ENCODE measurements at places on chromosomes 7 and 10.

DNA sequence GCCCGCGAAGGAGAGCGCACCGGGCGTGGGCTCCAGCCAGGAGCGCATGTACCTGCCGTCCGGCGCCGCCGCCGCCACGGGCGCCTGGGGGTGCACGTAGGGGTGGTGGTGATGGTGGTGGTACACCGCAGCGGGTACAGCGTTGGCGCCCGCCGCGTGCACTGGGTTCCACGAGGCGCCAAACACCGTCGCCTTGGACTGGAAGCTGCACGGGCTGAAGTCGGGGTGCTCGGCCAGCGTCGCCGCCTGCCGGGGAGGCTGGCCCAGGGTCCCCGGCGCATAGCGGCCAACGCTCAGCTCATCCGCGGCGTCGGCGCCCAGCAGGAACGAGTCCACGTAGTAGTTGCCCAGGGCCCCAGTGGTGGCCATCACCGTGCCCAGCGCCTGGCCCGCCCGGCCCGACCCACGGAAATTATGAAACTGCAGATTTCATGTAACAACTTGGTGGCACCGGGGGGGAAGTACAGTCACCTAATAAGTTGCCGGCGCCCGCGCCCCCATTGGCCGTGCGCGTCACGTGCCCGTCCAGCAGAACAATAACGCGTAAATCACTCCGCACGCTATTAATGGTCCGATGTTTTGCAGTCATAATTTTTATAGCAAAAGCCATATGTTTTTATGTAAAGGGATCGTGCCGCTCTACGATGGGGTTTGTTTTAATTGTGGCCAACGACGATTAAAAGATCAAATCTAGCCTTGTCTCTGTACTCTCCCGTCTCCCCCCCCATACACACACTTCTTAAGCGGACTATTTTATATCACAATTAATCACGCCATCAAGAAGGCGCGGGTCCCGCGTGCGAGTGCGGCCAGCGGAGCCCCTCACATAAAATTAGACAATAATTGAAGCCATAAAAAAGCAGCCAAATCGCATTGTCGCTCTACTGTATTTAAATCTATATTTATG, at the start of gene HOXA9:
TSS of gene HOXA9 (minus strand) at position 449 of the 907 bp plus-strand sequence. CDS start at position 369, 80 bp downstream.
- DNase-seq: no peak

GRCh38 chr7:51444936-51445335, 128.3 kb upstream of the COBL start:
- no peak for DNase-seq

GRCh38 chr7:82665966-82666507, 222.5 kb upstream of the CACNA2D1 start:
- no peak for DNase-seq

- no peak for DNase-seq
Observed at GRCh38 chr10:98617906-98618520, 171.3 kb upstream of the HPS1 start.

- no peak for DNase-seq
Observed at GRCh38 chr10:62627983-62628382, 176.5 kb upstream of the ADO start.

DNA sequence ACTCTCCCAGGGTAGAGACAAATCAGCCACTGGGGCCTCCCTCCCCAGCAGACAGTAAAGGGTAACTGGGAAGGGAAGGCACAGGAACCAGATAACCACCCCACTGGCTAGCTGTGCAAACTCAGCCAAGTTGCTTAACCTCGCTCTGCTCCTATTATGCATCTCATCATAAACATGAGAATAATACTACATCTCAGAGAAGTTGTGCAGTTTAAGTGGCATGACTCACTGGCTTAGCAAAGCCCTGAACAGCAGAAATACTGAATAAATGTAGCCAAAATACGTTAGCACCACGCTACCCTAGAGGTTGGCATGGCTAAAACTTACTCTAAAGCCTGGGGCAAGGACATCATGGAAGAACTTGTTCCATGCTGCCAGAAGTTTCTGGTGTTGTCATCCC, 128.1 kb upstream of the ANK3 start:
- no peak for DNase-seq

DNA sequence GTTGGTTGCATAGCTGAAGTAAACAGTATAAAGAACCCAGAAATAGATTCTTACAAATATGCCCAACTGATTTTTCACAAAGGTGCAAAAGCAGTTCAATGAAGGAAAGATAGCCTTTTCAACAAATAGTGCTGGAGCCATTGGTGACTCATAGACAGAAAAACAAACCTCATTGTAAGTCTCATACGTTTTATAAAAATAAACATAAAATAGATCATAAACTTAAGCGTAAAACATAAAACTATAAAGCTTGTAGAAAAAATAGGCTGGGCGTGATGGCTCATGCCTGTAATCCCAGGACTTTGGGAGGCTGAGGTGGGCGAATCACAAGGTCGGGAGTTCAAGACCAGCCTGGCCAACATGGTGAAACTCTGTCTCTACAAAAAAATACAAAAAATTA, 318.8 kb upstream of the IGFBP3 start:
- no peak for DNase-seq

GRCh38 chr7:149498811-149499210, 1.2 kb upstream of the ZNF746 start:
- DNase-seq: no peak

GRCh38 chr7:30285067-30285535, 704 bp downstream of the ZNRF2 start:
- DNase-seq: peak; percentile 43

DNA sequence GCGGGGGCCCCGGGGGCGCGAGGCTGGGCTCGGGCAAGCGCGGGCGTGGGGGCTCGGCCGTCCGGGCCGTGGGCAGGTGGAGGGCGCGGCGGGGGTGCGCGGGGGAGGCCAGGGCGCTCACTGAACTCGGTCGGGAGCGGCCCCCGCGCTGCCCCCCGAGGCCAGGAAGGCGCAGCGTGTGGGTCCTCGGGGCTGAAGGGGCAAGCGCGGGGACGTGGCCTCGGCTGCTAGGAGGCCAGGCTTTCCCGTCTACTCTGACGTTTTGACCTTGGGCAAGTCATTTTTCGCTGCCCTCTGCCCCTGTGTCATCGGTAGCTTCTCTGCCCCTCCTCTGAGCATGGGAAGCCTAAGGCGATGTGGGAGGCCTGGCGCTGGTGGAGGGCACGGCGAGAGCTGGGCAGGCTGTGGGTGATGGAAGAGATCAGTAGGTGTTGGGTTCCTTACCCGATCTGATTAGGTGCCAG, 441 bp downstream of the FBH1 start:
- peak; percentile 19 for DNase-seq

DNA sequence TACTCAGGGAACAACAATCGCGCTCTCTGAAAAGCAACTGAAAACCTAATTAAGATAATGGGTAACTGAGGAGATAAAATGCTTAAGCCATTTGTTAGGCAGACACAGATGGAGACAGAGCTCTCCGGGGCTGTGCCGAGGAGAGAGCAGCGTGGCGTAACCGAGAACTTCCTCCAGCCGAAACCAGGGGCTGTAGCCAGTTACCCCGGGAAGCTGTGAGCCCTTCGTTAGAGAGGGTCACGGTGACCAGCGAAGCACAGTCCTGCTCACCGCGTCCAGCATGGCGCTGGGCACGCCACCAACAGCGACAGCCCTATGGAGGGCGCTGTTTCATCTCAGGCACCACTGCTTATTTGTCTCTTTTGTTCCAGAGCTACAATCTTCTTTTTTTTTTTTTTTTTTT, 16.1 kb downstream of the PAPOLB start:
- DNase-seq: peak; percentile 38

GRCh38 chr7:71772779-71773178, 639.4 kb downstream of the CALN1 start:
- DNase-seq: no peak

- no peak for DNase-seq
Observed at GRCh38 chr10:88670497-88670896, 6.3 kb downstream of the LIPF start.

DNA sequence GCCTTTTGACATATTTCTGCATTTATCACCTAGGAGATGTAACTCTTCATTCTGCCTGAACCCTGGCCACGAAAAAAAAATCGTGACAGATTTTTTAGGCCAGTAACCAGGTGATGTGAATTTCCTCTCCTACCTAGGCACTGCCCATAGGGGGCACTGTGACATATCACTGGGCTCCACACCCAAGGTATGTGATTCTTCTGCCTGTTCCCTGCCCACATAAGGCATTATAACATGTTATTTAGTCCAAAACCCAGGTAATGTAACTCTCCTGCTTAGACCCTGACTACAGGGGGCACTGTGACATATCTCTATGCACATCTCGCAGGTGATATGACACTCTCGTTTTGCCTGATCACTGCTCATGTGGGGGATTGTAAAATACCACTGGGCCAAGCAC, 29.5 kb upstream of the ZNF107 start:
- DNase-seq: no peak

DNA sequence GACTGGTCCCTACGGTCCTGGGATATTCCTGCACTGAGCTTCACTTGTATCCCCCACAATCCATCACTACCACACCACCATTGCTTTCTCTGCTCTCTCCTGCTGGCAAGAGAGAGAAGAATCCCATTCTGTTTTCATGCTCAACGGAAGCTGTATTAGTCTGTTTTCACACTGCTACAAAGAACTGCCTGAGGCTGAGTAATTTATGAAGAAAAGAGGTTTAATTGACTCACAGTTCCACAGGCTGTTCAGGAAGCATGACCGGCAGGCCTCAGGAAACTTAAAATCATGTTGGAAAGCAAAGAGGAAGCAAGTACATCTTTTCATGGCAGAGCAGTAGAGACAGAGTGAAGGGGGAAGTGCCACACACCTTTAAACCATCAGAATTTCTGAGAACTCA, 260.4 kb upstream of the LYZL1 start:
- no peak for DNase-seq

DNA sequence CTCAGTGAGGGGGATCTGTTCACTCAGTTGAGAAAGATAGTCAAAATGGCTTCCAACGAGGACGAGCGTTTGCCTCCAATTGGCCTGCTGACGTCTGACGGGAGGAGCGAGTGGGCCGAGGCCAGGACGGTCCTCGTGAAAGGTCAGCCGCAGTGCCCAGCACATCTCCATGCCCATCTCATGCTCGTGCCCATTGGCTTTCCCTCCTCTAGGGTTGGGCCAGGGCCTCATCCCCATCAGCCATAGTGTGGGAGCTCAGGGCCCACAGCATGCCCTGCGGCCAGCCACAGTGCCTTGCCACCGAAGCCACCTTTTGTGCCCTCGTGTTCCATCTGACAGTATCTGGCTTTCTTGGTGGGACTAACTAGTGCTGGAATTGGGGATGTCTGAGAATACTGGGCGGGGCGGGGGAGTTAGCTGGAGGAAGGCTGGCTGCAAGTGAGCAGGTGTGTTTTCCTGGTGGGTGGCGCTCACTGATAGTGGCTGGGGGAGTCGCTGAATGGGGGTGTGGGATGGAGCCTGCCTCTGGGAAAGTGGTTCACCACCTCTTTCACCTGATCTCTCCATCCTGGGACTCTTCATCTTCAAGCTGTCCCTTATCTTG, 13.9 kb downstream of the CHAT start:
- no peak for DNase-seq

GRCh38 chr7:41472427-41473125, 230.3 kb downstream of the INHBA start:
- DNase-seq: no peak

- no peak for DNase-seq
Observed at GRCh38 chr10:108970016-108970415, 953.3 kb downstream of the XPNPEP1 start.

DNA sequence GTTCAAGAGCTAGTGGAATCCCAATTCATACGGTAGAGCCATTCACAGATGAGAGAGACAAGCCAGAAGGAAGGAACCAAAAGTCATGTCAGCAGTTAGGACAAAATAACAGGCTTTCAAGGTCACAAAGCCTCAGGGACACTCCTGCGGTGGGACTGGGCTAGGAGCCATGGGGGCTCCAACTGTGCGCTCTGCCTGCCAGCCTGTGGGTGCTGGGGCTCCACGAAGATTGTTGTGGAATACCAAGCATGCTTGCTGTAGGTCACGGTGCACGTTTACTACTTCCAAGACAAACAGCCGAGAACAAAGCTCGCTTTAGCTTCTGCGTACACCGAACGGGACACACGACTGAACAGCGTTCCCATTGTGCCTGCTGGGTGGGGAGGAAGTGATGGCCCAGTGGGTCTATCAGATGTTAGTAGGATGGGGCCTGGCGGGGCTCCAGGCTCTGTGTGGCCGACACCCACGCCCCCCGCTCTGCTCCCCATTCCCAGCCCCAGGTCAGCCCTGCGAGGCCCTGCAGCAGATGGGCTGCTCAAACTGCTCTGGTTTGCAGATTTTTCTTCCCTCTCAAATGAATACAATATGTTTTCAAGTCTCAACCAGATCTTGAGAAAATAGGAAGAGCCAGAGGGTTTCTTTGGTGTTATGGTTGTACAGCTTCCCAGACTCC, 158.9 kb downstream of the EGFR start:
- DNase-seq: no peak

DNA sequence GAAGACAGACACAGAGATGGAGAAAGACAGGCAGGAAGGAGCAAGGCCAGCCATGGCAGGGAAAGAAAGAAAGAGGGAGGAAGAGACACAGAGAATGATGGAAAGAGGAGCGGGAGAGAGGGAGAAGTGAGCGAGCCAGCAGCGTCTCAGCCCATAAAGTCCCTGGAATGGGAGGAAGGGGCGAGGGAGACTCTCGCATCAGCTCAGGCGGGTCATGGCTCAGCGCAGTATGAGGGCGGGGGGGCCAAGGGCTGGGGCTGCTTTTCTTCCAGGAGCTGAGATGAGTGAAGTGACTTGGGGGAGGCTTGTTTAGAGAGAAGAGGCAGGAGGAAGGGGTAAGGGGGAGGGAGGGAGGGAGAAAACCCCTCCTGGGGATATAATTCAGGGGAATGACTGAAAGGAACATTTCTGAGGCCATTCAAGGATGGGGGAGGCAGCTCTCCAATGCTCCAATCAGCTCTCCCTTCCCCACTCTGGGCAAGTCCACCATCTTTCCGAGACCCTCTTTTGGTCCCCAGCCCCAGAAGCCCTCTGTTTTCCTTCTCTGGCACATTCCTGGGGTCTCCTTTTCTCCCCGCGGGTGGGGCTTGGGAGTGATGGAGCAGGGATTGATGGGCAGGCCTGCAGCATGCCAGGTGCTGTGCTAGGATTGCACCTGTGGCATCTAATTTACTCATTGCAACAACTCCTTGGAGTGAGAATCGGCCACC, 87.9 kb downstream of the HIF1AN start:
- DNase-seq: no peak

DNA sequence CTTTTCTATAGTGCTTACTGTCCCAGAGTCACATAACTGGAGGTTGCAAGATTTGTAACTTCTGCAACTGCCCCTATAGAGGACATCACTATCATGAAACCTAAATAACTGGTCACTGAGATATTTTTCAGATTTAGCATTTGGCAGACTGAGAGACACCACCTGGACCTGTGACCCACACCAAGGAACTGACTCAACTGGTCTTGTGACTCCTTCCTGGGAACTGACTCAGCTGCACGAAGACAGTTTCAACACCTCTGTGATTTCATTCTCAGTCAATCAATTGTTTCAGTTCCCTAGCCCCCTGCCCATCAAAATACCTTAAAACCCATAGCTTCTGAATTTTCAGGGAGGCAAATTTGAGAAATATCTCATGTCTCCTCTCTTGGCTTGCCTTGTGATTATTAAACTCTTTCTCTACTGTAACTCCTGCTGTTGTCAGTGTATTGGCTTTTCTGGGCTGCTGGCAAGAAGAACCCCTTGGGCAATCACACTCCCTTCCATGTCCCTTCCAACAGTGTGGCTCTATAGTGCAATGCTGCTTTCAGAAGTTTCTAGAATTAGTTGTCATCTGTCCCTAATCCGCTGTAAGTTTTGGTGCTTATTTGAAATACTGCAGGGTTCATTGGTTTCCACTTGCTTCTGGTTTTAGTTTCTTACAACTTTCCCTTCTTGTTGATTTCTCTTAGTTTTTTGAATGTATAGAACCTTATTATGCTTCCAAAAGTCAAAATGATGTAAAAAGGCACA, 127.8 kb upstream of the ADCY1 start:
- DNase-seq: no peak

- DNase-seq: no peak
Observed at GRCh38 chr10:110786172-110786571, 85.6 kb upstream of the PDCD4 start.

Measured in G401 (cell line).